RCC 7860 (cell line): ENCODE measurements at places on chromosomes 3 and 15.
A peak's percentile ranks its signal among the peaks of the same experiment; 100 is the strongest.

DNA sequence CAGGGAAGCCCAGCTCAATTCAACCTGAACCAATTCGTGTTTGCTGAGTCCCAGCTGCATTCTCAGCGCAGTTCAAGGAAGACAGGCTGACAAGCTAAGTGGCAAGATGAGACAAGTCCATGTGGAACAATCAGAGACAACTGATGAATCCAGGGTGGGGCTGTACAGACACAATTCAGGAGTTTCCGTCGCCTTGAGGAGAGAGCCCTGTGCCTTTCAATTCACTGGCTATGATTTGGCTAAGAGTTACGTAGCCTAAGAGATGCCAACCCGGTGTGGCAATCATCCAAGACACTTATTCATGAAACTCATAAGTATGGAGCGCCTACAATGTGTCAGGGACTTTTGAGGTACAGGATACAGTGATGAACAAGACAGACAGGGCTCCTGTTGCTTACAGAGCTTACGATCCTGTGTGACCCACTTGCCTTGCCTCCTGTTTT is 15.5 kb upstream of the ZBED2 start:
- no peak for DNase-seq

DNA sequence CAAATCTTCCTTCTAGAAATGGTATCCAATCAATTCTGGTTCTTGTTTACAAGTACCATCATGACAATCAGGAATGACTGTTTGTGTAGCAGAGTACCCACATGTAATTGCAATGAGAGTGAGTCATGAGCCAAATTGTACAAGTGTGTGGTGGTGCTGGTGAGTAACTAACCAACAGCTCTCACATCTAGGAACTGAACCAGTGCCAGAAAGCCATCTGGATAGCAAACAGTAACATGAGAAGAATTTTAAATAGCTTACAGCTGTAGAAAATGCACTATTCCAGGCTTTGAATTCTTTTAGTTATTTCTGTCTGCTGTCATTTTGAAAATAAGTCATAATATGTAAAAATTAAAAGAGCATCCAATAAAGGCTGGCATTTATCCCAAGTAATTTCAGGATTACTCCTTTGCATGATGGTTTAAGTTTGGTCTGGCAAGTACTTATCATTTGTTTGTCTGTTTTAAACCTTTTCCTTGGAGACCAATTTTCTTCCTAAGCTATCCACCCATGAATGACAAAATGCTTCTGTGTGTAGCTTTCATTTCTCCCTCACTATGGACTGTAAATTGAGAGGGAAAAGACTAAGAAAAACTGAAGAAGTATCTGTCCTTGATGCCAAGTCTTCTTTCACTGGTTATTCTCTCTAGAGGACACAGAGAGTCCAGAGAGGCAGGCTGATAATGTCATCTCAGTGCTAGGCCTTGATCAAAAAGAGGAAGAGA is 60.0 kb downstream of the PIK3CB start:
- peak; percentile 83 for DNase-seq

GRCh38 chr3:58837856-58838255 is 171.3 kb upstream of the FAM3D start:
- DNase-seq: no peak

- no peak for DNase-seq
Observed at GRCh38 chr3:126343649-126344035, 13.6 kb downstream of the KLF15 start.

DNA sequence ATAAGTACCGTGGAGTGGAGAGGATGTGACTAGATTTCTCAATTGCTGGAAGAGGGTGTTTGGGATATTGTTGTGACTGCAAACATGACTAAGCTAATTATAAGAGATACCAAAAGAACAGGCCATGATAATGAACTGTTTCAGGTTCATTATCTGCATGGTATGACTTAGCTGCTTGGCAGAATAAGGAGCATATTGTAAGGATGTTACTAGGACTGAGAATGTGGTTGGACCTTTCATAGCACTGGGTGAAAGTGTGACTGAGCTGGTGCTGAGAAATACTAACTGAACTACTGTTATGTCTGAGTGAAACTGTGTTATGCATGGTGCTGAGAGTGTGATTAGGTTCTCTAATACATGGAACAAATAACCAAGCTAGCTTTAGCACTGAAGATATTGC is 11.0 kb downstream of the SCN10A start:
- no peak for DNase-seq

DNA sequence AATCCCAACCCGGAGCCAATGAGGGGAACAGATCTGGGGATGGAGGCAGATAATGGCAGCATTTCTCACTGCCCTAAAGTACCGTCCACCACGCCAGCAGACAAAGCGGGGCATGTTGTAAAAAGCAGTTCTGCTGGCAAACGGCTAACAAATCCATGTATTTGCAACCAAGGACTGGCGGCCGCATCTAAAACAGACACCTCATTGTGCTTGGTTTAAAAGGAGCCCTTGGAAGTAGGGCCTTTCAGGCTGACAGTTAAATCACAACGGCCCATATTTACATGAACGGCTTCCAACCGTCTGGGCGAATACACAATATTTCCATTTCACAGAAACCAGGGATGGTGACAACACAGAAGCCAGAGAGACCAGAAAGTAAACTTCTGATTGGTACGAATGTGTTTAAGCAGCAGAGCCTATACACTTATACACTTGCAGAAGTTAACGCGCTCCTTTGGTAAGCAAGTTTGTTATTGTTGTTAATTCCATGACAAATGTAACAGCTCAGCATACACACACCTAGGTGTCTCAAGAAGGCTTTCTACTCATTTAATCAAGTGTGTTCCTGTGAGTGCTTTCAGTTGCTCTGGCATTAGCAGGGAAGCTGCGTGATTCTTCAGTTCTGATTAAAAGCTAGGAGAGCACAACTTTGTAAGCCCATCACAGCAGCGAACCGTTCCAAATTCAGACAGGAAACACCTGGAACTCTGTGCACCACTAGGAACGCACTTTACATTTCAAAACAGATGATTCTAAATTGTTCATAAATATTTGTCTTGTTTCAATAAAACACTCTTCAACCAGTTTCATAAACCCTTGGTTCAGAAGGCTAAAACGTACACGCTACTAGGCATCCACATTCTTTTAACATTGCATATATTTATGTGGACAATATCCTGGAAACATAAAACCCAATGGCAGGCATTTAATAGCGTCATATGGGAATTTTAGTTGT is 112.9 kb downstream of the PDZRN3 start:
- no peak for DNase-seq

- no peak for DNase-seq
Observed at GRCh38 chr3:172929451-172929850, 178.9 kb downstream of the ECT2 start.

- DNase-seq: no peak
Observed at GRCh38 chr15:40137303-40138200, 23.3 kb upstream of the BUB1B start.

DNA sequence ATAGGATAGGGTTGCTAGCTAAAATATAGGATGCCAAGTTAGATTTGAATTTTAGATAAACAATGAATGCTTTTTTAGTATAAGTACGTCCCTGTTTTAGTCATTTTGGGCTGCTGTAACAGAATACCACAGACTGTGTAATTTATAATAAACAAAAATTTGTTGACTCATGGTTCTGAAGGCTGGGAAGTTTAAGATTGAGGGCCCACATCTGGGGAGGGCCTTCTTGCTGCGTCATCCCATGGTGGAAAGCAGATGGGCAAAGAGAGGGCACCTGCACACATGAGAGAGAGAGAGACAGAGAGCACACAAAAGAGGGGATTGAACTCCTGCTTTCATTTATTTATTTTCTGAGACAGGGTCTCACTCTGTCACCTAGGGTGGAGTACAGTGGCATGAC is 246.5 kb downstream of the EPHB1 start:
- no peak for DNase-seq

DNA sequence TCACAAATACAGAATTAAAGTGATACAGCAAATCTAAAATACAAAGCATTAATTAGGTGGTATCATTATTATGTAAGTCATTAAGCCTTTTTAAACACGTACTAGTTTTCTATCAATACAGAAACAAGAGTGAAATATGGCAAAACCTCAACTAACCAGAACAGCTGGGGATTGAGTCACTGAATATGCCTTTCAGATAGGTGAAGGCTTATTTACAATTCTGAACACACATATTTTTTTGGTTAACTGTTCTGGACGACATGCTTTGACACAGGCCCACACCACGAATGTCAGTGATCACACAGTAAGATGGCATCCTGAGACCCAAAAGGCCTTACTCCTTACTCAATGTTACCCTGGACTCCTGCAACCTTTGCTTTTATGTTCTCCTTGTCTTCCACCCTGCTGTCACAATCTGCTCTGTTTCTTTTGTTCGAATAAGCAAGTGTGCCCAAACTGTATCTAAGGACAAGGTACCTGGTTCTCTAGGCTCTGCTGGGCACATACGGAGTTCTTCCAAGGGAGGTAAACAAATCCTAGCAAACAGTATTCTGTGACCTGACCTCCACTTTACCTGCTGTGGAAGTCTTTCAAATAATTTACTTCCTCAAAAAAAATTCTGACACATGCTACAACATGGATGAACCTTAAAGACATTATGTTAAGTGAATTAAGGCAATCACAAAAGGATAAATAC is 7.0 kb downstream of the SFMBT1 start:
- no peak for DNase-seq

DNA sequence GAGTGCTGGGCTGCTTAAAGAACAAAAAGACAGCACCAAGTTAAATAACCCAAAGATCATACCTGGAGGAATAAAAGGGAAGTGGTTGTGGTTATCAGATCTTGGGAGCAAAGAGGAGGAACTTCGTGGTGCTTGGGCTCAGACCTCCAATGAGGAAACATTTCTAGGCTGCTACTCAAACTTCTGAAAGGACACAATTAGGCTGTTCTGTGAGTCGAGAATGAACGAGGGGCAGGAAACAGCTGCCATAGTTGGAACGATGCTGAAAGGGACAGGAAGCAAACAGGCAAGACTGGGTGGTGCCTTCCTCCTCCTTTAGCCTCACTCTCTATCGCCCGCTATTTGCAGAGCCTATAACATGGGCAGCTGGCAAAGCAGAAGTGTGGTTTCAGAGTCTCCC is 276.3 kb upstream of the ARRDC4 start:
- no peak for DNase-seq

- DNase-seq: no peak
Observed at GRCh38 chr3:5005367-5005766, 26.1 kb downstream of the BHLHE40 start.

DNA sequence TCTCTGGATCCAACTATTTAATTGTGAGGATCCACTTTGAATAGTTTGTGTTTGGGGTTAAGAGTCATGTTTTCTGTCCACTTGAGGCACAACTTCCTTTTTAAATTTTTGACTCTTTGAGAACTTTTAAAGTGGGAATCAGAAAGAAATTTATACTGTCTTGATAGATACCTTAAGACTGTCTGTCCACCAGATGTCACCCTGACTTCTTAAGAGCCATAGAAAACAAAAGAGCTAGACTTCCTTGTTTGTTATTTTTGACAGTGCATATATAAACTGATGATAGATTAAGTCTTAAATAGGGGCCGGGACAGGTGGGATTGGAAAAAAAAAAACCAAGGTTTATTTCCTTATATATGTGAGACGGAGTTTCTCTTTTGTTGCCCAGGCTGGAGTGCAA is 52.1 kb upstream of the WDR72 start:
- DNase-seq: peak; percentile 23

DNA sequence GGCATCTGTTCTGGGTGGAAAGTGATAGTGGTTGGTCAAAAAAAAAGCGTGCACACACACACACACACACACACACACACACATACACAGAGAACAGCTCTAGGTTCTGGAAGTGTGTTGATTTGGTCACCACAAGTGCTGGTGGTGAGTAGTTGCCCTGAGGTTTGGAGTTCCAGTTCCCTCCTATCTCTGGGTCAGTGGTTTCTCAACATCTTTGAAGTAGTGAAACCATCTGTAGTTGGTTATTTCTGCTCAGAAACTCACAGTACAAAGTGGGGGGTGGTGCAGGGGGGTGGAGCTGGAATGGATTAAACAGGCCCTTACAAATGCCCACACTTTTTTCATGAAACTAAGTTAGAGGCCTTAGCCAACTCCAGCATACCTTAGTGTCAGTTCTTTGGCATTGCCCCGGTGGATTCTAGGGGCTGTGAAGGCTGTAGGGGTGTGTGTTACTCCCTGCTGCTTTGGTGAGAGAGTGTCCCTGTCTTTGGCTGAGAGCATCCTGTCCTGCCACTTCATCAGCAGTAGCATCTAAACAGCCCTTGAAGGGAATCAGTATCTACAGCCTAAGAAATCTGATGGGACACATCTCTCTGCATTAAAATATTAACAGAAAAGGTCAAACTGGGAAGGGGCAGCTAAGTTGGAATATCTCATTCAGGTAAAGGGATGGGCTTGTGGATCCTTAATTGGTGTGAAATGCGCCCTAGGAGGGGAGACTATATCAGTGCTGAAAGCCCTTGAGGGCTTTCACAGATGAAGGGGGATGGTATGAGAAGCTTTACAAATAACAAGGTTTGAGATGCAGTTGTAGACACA is 20.6 kb downstream of the SMAD3 start:
- DNase-seq: peak; percentile 51
